Brain pericyte (primary cell): ENCODE measurements at places on chromosomes 12 and 14.

- DNase-seq: no peak
These were observed 76.5 kb upstream of the CLMN start for GRCh38 chr14:95396221-95396620.

DNA sequence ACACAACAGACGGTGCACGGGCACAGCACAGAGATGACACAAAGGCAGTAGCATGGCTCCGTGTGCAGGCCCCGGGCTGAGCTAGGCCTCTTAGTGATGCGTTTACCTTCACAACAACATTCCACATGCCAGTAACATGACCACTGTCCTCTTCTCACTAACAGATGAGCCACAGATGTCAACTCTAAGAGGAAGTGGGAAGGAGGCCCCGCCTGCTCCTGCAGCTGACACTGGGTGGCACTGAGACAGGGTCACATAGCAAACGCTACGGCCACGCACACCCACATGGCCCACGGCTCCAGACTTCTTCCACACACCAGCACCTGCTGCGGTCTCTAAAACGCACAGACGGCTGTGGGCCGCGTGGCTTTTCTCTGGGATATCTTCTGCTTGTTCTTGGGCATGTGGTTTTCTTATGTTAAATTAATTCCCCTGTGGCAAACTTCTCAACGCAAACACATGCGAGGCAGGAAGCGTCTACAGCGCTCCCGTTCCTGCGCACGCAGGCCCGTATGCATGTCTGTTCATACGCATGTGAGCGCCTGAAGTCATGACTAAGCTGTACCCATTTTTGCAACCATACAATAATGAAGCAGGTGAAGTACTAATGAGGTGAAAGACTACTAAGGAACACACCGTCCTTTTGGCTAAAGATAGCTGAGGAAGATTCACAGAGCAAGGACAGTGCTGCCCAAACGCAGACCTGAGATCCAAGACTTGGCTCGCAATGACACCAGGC is 26.8 kb downstream of the AMN start:
- no peak for DNase-seq

GRCh38 chr12:103518899-103519298 is 23.1 kb upstream of the C12orf42 start:
- DNase-seq: no peak

DNA sequence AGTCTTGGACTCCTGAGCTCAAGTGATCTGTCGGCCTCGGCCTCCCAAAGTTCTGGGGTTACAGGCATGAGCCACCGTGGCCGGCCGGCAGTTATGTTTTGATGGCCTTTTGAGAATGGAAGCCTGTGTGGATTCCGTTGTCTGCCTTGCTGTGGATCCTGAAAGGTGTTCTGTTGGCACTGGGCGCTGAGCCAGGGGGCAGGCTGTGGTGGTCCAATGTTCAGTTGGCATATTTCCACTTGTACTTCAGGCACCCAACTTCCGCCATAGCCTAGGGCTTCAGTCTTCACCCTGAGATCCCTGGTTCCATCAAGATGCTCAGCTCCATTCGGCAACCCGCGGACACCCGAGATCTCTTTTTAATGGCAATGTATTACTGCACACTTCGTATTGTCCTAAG is 6.3 kb upstream of the RPLP0 start:
- no peak for DNase-seq

DNA sequence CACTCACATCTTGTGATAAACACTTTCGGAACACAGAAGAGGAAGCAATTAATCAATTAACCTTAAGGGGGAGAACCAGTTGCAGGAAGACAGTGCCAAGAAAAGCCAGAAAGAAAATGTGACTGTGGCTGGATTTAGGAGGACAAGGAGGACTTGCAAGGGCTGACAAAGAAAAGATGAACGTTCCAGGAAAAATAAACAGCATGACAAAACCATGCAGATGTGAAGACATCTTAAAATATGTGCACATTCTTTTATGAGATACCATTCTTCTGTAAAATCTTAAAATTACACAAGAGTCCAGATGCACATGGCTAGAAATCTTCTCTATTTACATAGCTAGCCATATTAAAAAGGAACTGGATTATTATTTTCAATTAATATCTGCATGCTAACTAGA is 33.4 kb downstream of the KITLG start:
- no peak for DNase-seq

DNA sequence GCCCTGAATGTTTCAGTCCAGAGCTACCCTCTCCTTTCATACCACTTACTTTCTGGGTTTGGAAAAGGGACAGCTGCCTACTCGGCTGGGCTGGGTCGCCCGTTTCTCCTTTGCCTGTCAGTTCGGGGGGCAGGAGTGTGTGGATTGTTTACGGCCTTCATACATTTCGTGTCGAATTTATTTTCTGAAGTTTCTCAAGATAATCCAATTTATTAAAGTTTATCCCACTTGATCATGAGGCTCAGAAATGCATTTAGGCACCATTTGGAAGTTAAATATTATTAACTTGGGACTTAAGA is 608 bp downstream of the ZNF410 start:
- DNase-seq: no peak

DNA sequence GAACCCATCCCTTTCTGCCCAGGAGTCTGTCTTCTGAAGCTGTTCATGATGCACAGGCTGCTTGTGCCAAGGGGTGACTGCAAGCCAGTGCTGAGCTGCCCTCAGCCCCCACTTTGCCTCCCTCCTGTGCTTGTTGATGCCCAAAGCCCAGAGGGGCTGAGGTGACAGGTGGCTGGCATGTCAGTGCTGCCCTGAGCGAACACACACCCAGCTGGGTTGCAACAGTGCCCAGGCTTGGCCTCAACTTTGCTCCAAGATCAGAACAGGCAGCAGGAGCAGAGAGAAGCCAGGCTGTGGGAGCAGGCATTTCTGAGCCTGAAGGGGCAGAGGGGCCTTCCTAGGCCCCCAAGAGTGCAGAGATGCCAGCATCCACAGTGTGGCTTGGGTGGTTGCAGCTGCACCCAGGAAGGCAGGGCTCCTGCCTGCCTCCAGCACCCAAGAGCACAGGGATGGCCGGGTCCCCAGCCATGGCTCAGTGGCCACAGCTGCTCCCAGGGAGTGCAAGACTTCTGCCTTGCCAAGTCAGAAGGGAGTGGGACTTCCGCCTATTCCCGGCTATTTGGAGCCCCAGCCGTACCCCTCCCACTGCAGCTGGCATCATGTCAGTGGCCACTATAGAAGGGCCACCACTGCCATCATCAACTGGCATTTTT is 83.1 kb downstream of the SLC16A7 start:
- no peak for DNase-seq

DNA sequence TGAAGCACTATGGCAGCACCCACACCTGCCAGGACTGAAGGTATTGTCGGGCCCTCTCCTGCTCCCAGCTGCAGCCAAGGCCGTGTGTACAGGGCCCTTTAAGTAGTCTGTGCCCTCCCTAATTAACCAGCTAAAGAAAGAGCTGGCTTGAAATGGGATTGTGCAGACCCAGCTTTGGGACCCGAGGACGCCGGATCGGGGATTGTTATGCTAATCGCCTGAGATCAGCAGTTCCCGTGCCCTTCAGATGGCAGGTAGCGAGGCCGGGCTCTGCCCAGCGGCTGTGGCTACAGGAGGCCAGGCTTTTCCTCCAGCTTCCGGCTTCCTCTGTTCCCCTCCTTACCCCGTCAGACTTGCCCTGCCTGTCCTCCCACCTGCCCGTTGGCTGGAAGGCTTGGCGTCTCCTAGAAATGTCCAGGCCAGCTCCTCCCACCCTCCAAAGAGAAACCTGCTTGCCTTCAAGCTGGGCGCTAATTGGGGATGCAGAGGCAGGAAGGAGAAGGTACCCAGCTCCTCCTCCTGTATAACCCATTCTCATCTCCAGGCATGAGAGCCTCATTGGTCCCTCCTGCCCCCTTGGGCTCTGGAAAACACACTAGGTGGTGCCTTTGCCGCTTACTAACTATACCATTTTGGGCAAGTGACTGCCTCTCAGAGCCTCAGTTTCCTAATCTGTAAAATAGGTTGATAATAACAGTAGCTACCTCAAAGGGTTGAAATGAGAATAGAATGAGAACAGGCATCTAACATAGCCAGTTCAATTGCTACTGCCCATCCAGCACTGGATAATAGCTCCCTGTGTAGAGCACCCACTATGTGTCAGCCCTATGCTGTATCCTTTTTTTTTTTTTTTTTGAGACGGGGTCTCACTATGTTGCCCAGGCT is 25.8 kb upstream of the MSI1 start:
- DNase-seq: no peak

DNA sequence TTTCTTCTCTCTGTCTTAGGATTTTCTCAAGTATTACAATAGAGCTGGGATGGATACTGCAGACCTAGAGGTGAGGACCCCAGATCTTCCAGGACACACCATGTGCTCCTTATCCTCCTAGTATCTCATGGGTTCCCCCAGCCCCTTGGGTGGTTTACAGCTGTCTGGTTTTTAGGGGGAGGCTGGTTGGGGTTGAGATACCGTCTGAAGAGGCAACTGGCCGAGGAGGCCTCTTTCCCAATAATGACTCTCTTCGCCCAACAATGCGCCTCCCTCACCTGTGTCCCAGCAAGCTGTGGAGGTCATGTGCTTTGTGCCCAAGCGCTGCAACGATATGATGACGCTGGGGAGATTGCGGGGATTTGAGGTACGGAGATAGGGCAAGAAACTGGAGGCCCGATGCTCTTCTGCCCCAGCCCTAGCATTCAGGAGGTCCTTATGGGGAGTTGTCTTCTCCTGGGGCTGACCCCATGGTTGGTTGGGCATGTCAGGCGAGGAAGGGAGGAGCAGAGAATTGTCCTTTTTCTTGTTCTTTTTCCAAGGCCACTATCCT is 3.8 kb downstream of the ARHGEF25 start:
- no peak for DNase-seq

DNA sequence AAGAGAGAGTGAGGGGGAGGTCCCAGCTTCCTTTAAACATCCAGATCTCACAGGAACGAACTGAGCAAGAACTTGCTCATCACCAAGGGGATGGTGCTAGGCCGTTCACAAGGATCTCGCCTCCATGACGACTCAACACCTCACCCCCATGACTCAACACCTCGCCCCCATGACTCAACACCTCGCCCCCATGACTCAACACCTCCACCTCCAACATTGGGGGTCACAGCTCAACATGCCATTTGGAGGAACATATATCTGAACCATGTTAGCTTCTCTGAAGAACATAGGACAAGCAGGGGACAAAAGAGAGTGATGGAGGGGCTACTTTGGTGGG is 66.0 kb upstream of the LHX5 start:
- DNase-seq: no peak

DNA sequence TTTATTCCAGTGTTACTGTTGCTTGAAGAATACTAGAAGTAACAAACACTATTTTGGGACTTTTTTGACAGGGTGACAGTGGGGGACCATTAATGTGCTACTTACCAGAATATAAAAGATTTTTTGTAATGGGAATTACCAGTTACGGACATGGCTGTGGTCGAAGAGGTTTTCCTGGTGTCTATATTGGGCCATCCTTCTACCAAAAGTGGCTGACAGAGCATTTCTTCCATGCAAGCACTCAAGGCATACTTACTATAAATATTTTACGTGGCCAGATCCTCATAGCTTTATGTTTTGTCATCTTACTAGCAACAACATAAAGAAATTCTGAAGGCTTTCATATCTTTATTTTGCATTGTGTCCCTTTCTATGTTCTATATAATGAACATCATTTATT is 44.5 kb downstream of the TMPRSS12 start:
- DNase-seq: no peak

DNA sequence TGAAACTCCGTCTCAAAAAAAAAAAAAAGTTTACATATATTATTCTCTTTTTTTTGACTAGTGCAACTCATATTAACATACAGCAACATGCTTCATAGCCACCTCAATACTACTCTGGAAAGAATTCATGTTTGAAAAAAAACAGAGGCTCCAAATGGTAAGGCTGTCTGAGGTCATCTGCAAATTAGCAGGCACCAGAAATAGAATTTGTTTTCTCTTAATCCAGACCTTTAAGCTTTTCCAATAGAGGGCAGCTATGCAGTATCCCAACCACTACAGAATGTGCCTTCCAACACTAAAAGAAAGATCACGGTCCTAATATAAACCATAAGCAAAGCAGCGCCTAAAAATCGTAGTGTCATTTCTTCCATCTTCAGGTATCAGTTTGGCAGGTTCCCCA is 12.0 kb downstream of the C2CD5 start:
- no peak for DNase-seq

- no peak for DNase-seq
These were observed 1682.8 kb upstream of the FLRT2 start for GRCh38 chr14:83847102-83847501.

GRCh38 chr12:94621662-94622359 is 28.5 kb downstream of the TMCC3 start:
- no peak for DNase-seq

DNA sequence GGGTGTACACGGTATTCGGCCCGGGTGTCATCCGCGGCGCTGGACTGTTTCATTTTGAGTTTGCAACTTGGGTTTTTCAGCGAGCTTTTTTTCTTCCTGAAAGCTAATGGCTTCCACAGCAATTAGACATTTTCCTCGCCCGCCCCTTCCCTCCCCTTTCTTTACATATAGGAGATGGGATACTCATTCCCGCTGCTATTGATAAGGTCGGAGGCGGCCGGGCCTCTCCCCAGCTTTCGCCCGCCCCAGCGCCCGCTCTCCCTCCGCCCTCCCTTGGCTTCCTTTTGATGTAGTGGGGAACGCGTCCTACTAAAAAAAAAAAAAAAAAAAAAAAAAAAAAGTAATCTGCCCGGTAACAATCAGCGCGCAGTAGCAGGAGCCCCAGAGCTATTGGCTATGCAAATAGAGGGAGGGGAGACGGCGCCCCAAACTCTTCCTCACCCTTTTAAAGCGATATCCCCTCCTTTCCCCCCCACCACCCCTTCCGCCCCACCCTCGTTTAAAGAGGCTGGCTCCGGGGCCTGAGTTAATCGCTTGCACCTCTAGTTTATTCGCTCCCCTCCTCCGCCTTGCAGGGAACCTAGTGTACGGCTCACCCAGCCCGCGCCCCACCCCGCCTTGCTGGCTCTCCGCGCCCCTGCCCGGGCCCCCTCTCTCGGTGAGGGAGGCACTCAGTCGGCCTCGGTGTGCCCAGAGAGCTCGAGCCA is 1.7 kb upstream of the CCND2 start:
- no peak for DNase-seq

DNA sequence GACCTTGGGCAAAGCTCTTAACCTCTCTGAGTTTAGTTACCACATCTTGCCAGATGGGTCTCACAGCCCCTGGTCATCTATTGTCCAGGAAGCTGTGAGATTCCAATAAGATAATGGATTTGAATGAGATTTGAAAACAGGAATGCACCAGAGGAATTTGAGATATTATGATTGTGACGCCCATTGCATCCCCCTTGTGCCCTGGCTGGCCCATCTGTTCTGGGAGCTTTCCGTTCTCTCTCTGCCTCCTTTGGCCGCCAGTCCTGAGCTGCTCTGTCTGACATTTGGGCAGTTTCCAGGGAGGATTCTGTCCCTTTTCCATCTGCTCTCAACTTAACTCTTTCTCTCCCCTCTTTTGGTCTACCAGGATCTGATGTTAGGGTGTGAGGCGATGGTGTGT is 24.6 kb downstream of the SRRM4 start:
- no peak for DNase-seq

GRCh38 chr12:823028-823698 is 70.8 kb downstream of the WNK1 start:
- DNase-seq: no peak

- no peak for DNase-seq
These were observed 9.7 kb upstream of the PLBD1 start for GRCh38 chr12:14577344-14577743.

GRCh38 chr12:8096281-8096915 is 14.3 kb downstream of the NECAP1 start:
- no peak for DNase-seq
